ENCODE measurements at places on chromosomes 11 and 22. TPM values are rescaled to one million over a fixed set of nuclear protein-coding genes. Genes with fewer than 3 reads are reported as not detected.
A peak's percentile ranks its signal among the peaks of the same experiment; 100 is the strongest.

- DNase-seq, result peak; percentile 27
- H3K27ac ChIP-seq, result peak overlapping the region; percentile 78
- H3K4me3 ChIP-seq, result peak overlapping the region; percentile 92
- peaks cover 14% of the 10 kb centered on the region for H3K4me1 ChIP-seq
- no peaks in the 10 kb centered on the region for H3K36me3 ChIP-seq
Observed at GRCh38 chr11:6925636-6926207, 504 bp upstream of the ZNF215 start.

DNA sequence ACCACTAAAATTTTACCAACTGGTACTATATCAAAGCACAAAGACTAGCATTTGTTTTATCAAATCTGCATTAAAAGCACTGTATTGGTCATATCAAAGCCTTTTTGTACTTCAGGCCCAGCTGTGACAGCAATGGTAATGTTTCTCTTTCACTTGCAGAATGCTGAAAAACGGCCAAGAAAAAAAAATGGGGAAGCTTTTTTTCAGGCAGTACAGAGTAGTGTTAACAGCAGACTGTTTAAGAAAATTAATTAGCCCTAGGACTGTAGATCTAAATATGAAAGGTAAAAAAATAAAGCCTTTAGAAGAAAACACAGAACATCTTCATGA lies 33.3 kb downstream of the DENND5A start:
- no peaks in the 10 kb centered on the region for H3K27me3 ChIP-seq
- H3K4me3 ChIP-seq, result peak overlapping the region; percentile 6
- H3K27ac ChIP-seq, result peak overlapping the region; percentile 9
- DNase-seq, result peak; percentile 70

DNA sequence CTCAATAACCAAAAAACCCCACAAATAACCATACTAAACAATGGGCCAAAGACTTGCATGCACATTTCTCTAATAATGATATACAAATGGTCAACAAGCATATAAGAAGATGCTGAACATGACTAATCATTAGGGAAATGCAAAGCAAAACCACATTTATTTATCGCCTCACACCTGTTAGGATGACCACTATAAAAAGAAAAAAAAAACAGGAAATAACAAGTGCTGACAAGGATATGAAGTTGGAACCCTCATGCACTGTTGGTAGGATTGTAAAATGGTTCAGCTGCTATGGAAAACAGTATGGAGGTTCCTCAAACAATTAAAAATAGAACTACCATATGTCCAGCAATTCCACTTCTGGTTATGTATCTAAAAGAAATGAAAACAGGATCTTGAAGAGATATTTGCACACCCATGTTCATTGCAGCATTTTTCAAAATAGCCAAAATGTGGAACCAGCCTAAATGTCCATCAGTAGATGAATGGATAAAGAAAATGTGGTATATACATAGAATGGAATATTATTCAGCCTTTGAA lies 66.2 kb downstream of the AMBRA1 start:
- DNase-seq, result no peak
- H3K27ac ChIP-seq, result no peak overlapping the region
- H3K4me1 ChIP-seq, result no peaks in the 10 kb centered on the region

DNA sequence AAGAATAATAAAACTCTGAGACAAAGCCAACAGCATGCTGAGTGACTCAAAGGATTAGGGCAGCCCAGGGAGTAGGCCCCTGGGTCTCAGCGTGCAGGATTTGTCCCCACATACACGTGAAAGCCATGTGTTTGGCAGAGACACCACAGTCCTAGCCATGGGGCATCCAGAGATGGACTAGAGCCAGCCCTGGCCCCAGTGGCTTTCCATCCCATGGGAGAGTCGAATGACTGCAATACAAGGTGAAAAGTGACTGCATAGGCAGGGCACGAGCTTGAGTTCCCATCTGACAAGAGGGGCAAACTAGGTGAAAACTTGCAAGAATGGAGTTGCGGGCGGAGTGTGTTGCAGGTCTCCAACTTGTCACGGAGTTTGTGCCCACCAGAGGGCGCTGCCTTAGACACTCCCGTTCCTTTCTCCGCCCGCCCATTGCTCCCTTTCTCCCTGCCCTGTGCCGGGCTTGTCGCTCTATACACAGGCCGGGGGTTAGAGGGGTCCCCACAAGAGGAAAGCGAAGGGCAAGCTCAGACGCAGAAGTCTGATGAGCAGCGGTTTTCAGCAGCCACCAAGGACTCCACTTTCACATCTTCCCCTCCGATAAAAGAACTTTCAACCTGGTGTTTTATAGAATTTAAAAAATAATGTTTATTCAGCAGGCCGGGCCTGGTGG lies 24.2 kb downstream of the TSKU start:
- no peaks in the 10 kb centered on the region for H3K27me3 ChIP-seq
- peaks cover 31% of the 10 kb centered on the region for H3K4me1 ChIP-seq
- no peak overlapping the region for H3K27ac ChIP-seq
- DNase-seq, result peak; percentile 91

DNA sequence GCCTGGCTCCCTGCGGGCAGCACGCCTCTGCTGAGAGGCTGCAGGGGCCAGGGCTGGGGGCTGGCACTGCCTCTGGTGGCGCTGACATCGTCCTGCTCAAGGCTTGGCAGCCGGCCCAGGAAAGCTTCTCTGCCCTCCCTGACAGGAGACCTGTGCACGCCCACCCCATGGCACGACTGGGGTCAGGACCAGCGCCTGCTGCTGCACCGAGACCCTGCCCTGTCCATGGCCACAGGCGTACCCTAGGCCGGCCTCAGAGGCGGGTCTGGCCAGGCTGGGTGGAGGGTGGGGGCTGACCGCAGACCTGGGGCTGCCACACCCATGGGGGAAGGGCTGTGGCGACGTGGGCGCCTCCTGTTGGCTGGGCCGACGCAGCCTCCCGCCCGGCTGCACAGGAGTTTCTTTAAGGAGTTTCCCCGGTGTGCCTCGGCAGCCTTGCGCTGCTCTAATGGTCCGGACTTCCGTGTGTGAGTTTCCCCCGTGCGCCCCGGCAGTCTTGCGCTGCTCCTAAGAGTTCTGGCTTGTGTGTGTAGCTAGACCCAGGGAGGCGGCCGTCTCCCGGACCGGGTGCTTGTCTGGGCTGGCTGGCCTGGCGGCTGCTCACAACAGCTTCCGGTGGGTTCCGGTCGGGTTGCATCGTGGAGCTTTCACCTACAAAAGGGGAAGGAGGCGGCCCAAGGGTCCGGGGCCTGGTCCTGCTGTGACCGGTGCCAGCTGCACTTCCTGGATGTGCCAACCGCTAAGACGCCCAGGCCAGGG lies 4.6 kb downstream of the TRABD start:
- H3K27ac ChIP-seq, result no peak overlapping the region
- peak; percentile 96 for DNase-seq
- peaks cover 14% of the 10 kb centered on the region for H3K4me1 ChIP-seq

DNA sequence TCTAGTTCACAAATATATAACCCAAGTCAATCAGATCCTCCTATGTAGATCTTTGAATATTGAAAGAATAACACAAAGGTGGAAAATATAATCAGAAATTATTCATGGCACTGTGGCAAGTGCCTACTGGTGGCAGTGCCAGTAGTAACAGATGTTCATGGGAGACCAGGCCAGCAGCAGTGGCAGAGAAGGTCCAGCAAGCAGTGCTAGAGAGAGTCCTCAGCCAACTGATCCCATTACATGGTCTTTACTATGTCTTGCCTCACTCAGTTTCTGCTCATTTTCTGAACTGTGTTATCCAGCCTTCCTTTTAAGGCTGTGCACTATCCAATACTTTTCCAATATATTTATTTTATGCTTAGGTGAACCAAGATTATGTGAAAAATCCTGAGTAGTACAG lies 124.9 kb downstream of the MRTFA start:
- DNase-seq, result no peak
- H3K36me3 ChIP-seq, result no peaks in the 10 kb centered on the region
- no peak overlapping the region for H3K4me3 ChIP-seq
- H3K4me1 ChIP-seq, result peaks cover 50% of the 10 kb centered on the region

DNA sequence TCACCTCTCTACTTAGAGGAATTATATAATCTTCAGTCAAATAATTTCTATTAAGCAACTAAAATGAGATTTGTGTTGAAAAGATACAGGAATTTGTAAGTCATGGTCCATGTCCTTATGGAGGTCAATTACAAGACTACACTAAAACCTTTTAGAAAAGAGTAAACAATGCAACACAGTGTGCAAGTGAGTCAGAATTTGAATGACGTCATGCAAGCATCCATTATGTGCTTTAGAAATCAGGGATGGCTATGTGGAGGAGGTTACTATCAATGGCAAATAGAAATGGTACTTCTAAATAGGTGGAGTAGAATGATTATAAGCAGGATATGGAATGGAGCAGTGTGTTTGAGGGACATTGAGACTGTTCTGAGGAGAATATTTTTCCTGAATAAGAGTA lies 16.6 kb downstream of the OR10D3 start:
- no peaks in the 10 kb centered on the region for H3K27me3 ChIP-seq
- no peaks in the 10 kb centered on the region for H3K36me3 ChIP-seq
- no peak overlapping the region for H3K27ac ChIP-seq
- no peak overlapping the region for H3K4me3 ChIP-seq
- DNase-seq, result no peak

- H3K27ac ChIP-seq, result no peak overlapping the region
- no peaks in the 10 kb centered on the region for H3K36me3 ChIP-seq
- H3K27me3 ChIP-seq, result no peaks in the 10 kb centered on the region
- no peak for DNase-seq
- no peak overlapping the region for H3K4me3 ChIP-seq
- H3K4me1 ChIP-seq, result no peaks in the 10 kb centered on the region
Observed at GRCh38 chr22:20839837-20840645, 18.6 kb downstream of the PI4KA start.

DNA sequence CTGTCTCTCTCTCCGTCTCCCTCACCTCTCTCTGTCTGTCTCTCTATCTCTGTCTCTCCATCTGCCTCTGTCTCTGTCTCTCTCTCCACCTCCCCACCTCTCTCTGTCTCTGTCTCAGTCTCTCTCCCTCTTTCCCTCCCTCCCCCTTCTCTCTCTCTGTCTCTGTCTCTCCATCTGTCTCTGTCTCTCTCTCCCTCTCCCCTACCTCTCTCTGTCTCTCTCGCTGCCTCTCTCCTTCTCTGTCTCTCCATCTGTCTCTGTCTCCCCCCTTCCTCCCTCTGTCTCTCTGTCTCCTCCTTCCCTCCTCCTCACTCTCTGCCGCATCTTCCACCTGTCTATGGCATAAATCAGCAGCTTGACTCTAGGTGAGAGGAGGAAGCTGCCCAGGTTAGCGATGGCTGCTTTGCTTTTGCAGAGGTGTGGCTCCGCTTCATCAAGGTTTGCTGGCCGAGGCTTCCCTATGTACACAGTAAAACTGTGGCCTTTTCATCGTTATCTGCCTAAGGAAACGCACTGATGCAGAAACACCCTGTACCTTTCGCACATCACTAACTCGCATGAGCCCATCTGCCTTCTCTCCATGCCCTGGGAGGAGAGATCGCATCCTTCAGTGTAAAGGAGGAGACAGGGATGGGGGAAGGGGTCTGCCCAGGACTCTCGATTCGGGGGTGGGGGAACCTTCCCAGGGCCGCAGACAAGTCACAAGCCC lies 44.5 kb downstream of the ANO1 start:
- H3K4me1 ChIP-seq, result peaks cover 2% of the 10 kb centered on the region
- H3K36me3 ChIP-seq, result no peaks in the 10 kb centered on the region
- H3K27ac ChIP-seq, result no peak overlapping the region

- DNase-seq, result peak; percentile 96
- H3K36me3 ChIP-seq, result no peaks in the 10 kb centered on the region
- peaks cover 26% of the 10 kb centered on the region for H3K27me3 ChIP-seq
- H3K27ac ChIP-seq, result no peak overlapping the region
- no peaks in the 10 kb centered on the region for H3K4me1 ChIP-seq
Observed at GRCh38 chr11:64036087-64037026, 626 bp downstream of the FLRT1 start.

GRCh38 chr22:35330258-35330861 lies 30.7 kb downstream of the TOM1 start:
- H3K4me1 ChIP-seq, result peaks cover 7% of the 10 kb centered on the region
- H3K27me3 ChIP-seq, result no peaks in the 10 kb centered on the region
- H3K4me3 ChIP-seq, result no peak overlapping the region

DNA sequence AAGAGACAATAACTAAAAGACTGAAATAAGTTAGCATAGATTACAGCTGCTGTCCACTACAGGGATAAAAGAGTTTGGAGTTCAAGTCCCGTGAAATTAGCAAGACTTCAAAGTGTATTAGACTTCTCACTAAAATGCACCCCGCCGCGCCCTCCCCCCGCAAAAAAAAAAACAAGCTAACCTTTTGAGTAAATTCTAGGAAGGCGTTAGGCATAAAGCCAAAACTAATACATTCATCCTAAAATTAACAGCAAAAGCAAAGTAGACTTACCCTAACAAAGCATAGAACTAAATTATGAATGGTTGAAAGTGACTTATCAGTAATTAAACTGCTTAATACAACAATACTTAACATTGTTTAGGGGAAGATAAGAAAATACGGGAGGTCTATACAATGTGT lies 581.0 kb upstream of the CHORDC1 start:
- no peak for DNase-seq
- no peaks in the 10 kb centered on the region for H3K4me1 ChIP-seq
- H3K36me3 ChIP-seq, result no peaks in the 10 kb centered on the region
- no peaks in the 10 kb centered on the region for H3K27me3 ChIP-seq

GRCh38 chr11:130766650-130767565 lies 149.4 kb downstream of the SNX19 start:
- peaks cover 30% of the 10 kb centered on the region for H3K27me3 ChIP-seq
- no peak overlapping the region for H3K4me3 ChIP-seq
- no peaks in the 10 kb centered on the region for H3K36me3 ChIP-seq
- no peak overlapping the region for H3K27ac ChIP-seq
- H3K4me1 ChIP-seq, result peaks cover 37% of the 10 kb centered on the region
- no peak for DNase-seq

- H3K27me3 ChIP-seq, result peaks cover 21% of the 10 kb centered on the region
- H3K4me1 ChIP-seq, result peaks cover 14% of the 10 kb centered on the region
- no peak overlapping the region for H3K4me3 ChIP-seq
Observed at GRCh38 chr22:50621356-50621880, 6.5 kb downstream of the ARSA start.

The CRYAB gene
- 54.3 TPM for total RNA-seq

The APLNR gene
- not detected for total RNA-seq

The FGF19 gene
- not detected for total RNA-seq

The DEPDC7 gene
- total RNA-seq, result 13.3 TPM

The SCGB2A2 gene
- total RNA-seq, result not detected

The KCNJ11 gene
- not detected for total RNA-seq

The OR4D5 gene
- total RNA-seq, result not detected

The MYBPC3 gene
- not detected for total RNA-seq

The CARNS1 gene
- under 0.01 TPM for total RNA-seq

The LARGE1 gene
- 22.8 TPM for total RNA-seq

The IFTAP gene
- total RNA-seq, result 33.7 TPM

The C22orf42 gene
- not detected for total RNA-seq

The L3MBTL2 gene
- total RNA-seq, result 21.5 TPM

The GRM5 gene
- not detected for total RNA-seq

The SLCO2B1 gene
- total RNA-seq, result under 0.01 TPM

The GAS2 gene
- 0.36 TPM for total RNA-seq

All from osteoblast (primary cell).